ENCODE measurements at places on chromosomes 2 and 18.
A peak's percentile ranks its signal among the peaks of the same experiment; 100 is the strongest.

DNA sequence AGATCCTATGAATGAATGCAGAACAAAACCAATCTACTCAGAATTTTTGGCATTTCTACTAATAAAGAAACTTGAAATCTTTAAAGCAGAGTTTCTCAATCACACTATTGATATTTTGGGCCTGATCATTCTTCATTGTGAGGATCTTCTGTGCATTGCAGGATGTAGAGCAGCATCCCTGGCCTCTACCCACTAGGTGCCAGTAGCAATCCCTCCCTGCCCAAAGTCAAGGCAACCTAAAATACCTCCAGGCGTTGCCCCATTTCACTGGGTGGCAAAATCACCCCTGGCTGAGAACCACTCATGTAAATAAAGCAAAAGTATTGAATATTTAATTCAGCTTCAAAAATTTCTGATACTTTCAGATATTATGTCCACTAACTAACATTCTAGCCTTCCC lies 213.0 kb downstream of the SP3 start:
- no peak for DNase-seq

- no peak for DNase-seq
These were observed 392.7 kb upstream of the ST6GAL2 start for GRCh38 chr2:107278672-107279071.

DNA sequence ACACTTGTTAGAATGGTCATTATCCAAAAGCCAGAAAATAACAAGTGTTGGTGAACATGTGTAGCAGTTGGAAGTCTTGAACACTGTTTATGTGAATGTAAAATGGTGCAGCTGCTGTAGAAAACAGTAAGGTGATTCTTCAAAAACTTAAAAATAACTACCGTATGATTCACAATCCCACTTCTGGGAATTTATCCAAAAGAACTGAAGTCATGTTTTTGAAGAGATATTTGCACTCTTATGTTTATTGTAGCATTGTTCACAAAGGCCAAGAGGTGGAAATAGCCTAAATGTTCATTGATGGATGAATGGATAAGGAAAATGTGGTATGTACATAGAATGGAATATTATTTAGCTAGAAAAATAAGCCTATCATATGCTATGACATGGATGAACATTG lies 6.3 kb upstream of the SPP2 start:
- DNase-seq, result no peak

DNA sequence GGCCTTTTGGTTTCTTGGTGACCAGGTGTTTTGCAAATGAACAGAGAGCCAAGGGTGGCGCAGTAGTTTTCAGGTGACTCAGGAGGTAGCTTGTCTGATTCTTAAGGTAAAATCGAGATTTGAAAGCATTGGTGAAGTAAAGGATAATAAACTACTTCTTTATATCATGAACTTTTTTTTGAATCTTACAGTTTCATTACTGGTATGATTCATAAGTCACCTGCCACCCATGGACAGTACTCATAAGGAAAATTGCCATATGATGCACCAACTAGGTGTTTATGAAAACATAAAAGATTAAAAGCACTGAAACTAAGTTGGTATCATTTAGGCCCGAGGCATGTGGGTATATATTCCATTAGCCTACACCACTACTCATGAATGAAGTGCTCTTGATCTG lies 84.1 kb upstream of the MGAT5 start:
- no peak for DNase-seq

- DNase-seq, result no peak
These were observed 201 bp upstream of the TRAPPC12 start for GRCh38 chr2:3379339-3379646.

GRCh38 chr2:137689549-137689948 lies 274.7 kb upstream of the HNMT start:
- DNase-seq, result no peak

DNA sequence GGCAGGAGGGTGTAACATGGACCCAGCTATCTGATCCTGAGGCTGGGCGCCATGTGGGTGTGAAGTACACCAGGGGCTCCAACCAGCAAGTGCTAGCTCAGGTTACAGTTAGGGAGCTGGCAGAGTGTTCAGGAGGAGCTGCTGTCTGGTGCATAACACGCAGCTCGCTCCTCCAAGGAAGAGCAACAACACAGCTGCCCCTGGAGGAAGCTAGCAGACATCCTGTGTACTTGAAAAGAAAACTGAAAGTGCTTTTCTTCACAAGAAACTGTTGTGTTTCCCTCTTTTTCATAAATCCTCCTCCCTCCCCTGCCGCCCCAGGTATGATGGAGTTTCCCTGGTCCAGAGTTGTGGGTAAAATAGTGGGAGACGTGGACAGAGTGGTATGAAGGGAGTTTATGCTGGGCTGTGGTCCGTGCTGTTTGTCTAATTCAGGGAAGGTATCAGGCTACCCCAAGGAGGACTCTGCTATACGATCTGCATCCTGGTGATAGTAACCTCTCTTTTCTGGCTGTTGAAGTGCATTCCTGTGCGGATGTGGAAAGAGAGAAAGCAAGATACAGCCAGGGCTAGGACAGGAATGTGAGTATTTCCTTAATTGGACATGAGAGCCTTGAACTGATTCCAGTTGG lies 6.1 kb upstream of the LBH start:
- DNase-seq, result no peak

- DNase-seq, result no peak
These were observed 1022.4 kb downstream of the TMEM182 start for GRCh38 chr2:103784261-103784660.

DNA sequence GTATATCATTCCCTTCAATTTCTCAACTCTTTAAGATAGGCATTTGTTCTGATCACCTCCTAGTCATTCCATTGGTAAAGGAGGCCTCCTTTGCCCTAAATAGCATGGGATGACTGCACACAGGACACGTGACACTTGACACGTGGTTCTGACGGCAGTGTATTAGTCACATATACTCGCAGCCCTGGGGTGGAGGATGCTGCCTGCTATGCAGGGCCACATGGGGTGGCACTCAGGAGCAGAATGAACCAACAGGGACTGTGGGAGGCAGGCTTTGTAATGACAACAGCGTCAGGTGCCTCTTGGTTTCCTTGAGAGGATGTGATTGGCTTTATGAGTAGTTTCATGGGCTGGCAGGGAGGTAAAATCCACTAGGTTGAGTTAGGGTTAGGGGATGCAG lies 9.3 kb upstream of the KCNS3 start:
- DNase-seq, result no peak

DNA sequence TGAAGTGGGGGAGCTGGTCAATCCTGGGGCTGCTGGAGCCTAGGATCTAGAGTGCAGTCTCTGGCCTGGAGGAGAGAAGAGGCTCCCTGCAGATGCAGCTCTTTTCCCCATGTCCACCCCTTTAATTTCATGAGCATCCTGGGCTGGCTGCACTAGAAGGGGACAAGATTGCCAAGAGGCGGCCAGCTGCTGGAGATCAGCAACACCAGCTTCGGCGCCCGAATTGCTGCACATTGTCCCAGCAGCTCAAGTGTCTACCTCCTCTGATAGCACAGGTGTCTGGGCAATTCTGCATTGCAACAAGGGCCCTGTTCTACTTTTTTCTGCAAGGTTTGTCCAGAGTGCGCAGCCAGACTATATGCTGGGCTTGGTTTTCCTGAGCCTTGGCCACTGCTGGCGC lies 125.7 kb downstream of the AGAP1 start:
- DNase-seq, result no peak

DNA sequence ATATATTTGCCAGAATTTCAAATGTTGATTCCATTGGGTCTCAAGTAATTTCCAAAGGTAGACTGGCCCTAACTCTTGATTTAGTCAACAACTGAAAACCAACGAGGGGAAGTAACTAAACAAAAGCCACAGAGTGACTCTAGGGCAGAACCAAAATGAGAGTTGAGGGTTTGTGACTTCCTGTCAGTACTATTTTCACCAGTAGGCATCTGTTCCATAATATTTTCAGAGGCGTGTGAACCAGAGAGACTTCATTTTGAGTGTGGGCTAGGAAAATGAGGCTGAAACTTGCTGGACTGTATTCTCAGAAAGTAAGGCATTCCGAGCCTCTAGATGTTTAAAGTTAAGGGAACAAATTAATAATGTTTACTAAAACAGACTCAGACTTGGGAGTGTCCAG lies 70.6 kb downstream of the GDF7 start:
- no peak for DNase-seq

DNA sequence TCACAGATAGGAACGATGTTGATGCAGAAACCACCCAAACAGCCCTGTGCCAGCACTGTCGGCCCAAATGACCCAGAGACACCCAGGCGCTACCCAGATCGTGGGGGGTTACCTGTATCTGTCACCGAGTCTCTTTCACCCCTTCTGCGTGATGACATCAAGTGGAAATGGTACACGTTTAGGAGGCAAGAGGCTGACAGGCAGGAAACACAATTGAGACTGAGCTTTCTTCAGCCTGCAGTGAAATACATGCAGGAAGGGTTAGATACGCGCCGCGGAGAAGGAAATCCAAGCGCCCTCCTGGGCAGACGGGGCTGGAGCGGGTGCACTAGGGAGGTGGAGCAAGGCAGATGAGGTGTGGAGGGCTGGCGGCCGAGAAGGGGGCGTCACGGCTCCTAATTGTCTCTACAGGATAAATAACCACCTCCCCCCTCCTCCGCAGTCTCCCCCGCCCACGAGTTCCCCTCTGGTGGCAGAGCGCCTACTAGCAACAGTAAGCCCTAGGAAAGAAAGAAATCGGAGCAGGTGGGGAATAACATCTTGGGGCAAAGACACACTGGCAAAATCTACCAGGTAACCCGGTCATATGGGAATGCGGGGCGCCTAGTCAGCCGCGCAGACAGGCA lies at the start of gene RNF152:
Gene RNF152, minus strand, starts transcription at position 325 of the 626 bp plus-strand sequence. CDS start 76,544 bp downstream, outside the sequence.
- peak; percentile 20 for DNase-seq

- no peak for DNase-seq
These were observed 1262.9 kb downstream of the SUCLG1 start for GRCh38 chr2:83196225-83196624.

GRCh38 chr2:136891100-136891499 lies 125.8 kb downstream of the THSD7B start:
- no peak for DNase-seq

GRCh38 chr2:10211844-10212422 lies 89.4 kb downstream of the RRM2 start:
- DNase-seq, result no peak

DNA sequence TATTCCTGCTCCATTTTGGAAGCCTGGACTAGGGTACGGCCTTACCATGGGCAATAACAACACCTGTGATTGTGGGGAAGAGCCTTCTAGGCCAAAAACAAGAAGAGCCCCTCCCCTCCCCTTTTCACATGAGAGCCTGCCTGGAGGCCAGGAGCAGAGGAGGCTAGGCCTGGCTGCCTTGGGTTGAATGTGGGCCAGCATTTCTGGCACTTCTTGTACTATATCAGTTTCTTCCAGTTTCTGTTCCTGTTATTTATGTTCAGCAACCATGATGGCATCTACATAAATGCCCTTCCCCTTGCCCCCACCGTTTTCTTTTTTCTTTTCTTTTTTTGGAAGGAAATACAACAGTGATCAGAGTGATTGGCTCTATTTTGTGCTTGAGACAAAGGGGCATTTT lies 58.4 kb downstream of the KCTD18 start:
- DNase-seq, result no peak

DNA sequence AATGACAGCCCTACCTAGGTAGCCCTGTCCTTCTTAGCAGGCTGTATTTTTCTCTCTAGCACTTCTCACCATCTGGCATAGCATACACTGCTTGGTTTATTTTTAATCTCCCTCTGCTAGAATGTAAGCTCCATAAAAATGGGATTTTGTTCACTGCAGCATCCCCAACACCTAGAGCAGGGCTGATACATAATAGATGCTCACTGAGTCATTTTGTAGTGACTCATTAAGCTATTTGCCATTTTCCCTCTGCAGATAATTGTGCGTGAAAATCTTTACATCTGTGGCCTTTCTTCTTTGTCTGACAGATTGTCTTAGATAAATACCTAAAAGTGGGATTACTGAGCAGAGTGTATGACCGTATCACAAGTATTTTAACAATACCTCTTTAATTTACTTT lies 82.5 kb downstream of the CERS6 start:
- DNase-seq, result no peak

DNA sequence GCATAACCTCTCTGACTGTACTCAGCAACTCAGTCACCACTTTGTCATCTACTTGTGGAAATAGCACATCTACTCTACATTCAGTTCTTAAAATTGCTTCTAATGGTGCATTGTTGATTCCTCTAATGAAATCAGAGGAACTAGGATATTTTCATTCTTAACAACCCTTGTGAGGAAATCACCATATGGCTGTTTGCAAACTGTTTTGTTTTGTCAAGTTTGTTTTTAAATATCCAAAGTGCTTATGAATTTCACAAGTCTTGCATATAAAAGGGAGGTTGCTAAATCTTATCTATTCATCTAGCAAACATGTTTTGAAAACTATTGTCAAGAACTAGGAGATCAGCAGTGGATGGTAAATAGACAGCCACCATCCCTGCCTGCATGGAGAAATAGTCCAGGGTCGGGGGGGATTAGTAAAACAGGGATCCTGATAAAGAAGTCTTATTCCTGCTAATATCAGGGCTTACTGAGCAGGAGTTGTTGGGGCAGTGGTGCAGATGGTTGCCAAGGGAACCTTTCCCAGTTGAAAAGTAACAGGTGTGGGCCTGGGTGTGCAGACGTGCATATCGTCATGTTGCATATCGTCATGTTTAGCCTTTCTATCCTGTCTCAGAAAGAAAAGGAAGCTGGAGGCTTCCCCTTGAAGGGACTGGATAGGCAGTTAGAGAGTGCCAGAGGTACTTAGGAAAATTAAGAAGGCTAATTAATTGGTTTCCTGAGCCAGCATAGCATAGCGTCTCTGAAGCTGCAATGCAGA lies 7.5 kb upstream of the MYO3B start:
- DNase-seq, result no peak

DNA sequence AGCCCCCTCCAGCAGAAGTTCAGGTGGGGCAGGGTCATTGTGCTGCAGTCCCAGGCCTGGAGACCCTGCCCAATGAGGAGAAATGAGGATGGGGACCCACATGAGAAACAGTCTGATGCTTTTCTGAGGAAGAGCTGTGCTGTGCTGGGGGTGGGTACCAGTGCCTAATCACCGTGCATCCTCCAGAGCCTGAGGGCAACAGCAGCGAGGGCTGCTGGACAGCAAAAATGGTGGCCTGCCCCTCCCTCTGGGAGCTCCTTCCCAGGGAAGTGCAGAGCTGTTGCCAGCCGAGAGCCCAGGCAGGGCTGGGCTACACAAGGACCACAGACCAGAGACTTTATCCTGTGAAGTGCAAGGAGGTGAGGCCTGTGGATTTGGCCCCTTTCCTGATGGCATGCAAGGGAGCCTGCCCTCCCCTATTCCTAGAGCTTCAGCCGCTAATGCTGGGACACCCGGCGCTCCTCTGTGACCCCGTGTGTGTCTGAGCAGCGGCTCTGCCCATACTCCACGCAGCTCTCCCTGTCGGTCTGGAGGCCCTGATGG lies 134.8 kb downstream of the DSEL start:
- DNase-seq, result no peak

DNA sequence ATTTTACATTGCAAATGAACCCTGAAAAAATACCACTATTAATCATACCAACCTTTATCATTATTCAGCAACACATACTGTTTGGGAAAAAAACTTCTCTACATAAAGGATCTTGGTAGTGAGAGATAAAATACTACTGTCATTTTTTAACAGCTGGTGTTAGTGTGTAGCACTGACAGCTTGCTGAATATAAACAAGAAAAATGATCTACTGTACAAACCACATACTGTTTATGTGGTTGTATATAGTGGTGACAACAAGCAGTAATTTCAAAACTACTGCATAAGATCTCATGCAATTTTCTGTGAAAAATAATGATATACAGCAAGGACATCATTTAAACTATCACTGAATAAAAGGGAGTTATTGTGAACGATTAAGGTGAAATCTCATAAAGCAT lies 601.2 kb downstream of the LRP1B start:
- no peak for DNase-seq
